CD4-positive, alpha-beta T cell treated with Interferon alpha-2 for 1 hour (primary cell): ENCODE measurements at places on chromosomes 2 and 18.

DNA sequence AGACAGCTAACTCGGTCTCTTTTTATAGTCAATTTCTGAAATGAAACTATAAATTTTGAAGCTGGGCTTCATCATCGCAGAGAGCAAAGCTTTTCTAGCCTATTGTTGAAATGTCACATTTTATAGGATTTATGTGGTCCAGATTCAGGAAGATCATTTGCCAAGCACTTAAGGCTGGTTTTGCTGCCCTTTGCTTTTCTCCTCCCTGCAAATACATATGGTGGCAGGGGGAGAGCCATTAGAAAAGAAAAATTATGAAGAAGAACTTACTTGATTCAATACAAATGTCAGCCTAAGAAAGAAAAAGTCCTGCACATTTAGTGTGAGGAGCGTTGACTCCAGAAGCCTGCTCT is 206.9 kb upstream of the NRP2 start:
- DNase-seq, result no peak

DNA sequence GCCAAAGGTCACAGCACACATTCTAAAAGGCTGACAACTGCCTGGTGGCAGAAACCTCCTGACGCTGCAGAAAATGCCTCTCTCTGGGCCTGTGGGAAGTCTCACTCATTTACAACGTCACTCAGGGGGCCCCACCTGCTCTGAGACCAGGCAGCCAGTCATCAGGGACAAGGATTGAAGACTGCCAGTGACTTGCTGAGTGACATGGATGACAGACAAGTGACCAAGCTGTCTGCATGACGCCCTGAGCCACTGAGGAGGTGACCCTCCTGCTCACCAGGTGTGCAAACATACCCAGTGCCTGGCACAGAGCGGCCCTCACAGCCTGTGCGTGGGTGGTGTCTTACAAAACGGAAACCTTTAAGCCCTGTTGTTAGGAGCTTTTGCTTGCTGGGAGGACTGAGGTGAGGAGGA is 392.4 kb downstream of the TNS1 start:
- DNase-seq, result peak; percentile 6

GRCh38 chr2:221810245-221810644 is 238.1 kb upstream of the EPHA4 start:
- no peak for DNase-seq

GRCh38 chr2:225438248-225438647 is 38.7 kb downstream of the NYAP2 start:
- DNase-seq, result no peak

- no peak for DNase-seq
Measured at GRCh38 chr2:85179541-85179940, 46.3 kb downstream of the TCF7L1 start.

GRCh38 chr2:36512705-36513104 is 85.3 kb downstream of the FEZ2 start:
- no peak for DNase-seq

DNA sequence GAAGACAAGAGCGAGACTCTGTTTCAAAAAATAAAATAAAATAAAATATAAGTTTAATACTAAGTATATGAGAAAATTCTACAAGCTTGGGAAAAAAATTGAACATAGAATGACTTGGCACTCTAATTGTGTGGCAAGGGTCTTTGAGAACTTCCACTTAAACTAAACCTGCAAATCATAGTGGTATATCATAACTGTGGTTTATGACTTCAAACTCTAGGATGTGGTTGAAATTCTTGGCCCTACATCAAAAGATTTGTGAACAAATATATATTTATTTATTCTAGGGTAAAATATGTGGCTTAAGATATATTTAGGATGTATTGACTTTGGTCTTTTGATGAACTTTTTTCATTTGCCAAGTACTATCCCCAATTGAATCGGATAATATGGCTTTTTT is 3.1 kb upstream of the FAM171B start:
- DNase-seq, result no peak

GRCh38 chr2:53129851-53130250 is 637.8 kb upstream of the CHAC2 start:
- DNase-seq, result no peak

GRCh38 chr2:162712598-162712997 is 126.0 kb downstream of the KCNH7 start:
- DNase-seq, result no peak

DNA sequence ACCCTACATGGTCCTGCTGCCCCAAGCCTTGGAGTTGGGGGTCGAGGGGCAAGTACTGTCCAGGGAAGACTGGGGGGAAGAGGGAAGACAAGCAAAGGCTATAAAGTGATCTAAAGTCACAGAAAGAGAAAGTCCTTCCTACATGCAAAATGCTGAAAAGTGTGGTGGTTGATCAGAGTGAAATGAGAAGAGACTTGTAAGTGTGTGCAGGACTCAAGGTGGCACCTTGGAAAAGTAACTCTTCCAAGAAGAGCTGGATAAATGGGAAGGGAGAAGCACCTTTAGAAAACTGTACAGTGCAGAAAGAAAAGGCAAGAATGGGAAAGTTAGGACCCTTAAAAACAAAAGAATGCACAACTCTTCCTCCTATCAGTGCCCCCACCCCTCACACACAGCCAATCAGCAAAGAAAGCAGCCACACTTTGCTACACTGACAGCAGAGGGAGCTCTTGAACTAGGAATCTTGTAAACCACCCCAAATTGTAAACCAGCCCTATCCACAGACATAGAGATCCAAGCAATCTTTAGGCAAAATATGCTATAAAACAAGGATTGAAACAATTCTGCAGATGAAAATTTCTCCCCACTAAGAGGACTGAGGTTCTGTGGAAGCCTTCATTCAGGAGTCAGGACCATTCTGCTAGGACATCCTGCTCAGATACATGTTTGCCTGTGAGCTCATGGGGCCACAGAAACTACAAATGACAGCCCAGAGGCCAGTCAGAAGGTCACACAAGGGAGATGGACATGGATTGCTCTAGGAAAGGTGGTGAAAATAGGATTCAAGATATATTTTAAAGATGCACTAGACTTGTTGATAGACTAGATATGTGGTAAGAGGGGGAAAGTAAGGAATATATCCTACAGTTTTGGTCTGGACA is 146.4 kb downstream of the FTCDNL1 start:
- peak; percentile 37 for DNase-seq

DNA sequence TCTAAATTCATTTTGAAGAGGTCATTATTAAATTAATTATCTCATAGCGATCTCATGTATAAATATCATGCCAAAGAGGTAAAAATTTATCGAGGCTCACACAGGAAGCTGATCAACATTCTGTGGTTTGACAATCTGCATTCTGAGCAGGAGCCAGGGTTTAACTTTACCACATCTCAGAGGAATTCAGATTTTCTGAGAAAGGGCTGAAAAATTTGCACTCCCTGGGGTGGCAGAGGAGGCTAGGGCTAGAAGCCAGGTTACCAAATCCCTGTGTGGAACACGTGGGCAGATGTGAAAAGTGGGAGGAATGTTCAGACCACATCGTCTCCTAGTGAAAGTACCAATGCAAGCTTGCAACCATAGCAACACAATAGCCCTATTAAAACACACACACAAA is 63.5 kb upstream of the CTLA4 start:
- peak; percentile 66 for DNase-seq

GRCh38 chr2:119696494-119697030 is 17.6 kb downstream of the TMEM177 start:
- no peak for DNase-seq

DNA sequence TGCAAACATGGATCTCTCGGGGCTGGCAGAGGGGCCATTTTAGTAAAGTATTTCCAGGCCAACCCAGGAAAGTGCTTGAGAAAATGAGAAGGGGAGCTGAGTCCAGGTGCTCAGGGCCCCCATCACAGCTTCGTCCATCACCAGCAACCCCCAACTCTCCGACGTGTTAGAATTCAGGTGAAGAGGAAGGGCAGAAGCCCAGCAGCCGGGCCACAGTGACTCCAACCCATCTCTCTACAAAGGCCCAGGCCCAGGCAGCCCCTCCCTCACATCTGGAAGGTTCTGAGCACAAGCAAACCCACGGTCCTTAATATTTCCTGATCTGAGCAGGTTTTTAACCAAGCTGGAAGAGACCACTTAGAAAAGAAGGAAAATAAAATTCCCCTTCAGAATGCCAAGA is 34.7 kb upstream of the COL6A3 start:
- DNase-seq, result no peak

GRCh38 chr2:33620-34019 is 12.7 kb downstream of the FAM110C start:
- DNase-seq, result peak; percentile 57

GRCh38 chr18:36376361-36376760 is 78.8 kb downstream of the FHOD3 start:
- no peak for DNase-seq

GRCh38 chr2:88810017-88810416 is 118.5 kb downstream of the RPIA start:
- no peak for DNase-seq

DNA sequence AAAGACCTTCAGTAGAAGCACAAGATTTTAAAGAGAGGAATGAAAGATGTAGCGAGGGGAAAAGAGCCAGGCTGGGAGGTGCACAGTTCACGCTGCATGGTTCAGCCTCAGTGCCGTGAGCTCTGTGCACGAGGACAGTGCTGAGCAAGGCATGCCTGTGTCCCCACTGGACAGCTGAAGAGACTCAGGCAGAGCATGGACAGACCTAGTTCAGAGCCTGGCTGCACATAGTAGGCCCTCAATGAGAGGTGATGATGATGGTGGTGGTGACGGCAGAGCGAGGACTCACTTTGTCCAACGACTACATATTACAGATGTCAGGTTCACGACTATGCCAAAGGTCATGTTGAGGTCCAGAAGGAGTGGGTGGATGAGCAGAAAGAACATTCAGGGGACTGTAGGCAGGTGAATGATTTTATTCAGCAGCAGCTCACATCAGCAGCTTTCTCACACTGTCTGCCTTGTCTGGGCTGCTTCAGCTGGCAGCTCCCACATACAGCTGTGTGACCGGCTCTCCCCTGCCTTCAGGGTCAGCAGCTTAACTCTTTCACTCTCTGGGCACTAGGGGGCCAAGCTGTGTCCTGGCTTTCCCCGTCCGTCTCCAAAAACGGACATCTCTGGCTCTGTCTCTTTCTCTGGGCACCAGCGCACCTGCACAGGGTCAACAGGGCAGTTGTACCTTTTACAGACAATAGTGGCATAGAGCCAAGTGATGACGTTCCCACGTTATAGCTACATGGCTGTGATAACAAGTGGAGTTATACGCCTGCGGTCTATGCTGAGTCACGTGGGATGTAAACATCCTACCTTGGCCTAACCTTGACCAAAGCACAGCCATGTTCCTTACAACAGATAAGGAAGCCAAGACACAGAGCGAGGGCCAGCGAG is 128.8 kb upstream of the MSH6 start:
- DNase-seq, result no peak

- DNase-seq, result no peak
Measured at GRCh38 chr2:108634011-108634410, 85.3 kb upstream of the RANBP2 start.

- peak; percentile 66 for DNase-seq
Measured at GRCh38 chr2:237581751-237582746, 8.5 kb downstream of the RAB17 start.

DNA sequence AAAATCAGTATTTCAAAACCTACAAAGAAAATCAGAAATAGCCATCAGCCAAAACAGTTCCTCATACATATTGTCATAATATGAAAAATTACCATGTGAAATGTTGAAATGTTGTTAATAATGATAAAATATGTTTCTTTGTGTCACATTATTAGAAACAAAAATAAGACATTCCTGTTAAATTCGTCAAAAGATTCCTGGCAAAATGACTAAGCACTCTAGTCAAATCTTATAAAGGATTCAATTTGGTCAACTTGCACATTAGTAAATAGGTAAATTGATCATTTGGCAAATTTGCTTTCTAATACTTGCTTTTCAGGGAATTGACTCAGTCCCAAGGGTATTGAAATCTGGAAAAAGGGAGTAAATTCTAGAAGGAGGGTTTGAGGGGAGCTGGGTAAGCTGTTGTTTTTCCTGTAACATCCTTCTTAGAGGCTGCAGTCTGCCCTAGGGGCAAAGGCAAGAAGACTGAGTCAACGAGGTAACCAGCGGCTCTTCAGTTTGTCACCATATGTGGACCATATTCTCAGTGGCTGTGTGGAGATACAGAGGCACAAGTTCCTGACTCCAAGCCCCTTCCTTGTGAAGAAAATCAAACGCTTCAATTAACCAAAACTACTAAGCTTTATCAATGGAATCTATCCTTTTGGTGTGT is 482.3 kb downstream of the TNS1 start:
- DNase-seq, result no peak

DNA sequence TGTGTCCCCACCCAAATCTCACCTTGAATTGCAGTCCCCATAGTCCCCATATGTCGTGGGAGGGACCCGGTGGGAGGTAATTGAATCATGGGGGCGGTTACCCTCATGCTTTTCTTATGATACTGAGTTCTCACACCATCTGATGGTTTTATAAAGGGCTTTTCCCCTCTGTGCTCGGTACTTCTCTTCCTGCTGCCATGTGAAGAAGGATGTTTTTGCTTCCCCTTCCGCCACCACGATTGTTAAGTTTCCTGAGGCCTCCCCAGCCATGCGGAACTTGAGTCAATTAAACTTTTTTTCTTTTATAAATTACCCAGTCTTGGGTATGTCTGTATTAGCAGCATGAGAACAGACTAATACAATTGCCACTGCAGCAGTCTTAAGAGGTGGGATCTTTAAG is 134.9 kb downstream of the LTBP1 start:
- DNase-seq, result no peak

GRCh38 chr2:68426848-68427579 is 40.1 kb downstream of the FBXO48 start:
- peak; percentile 71 for DNase-seq

GRCh38 chr2:46689993-46690392 is 210.6 kb downstream of the TMEM247 start:
- DNase-seq, result no peak

- DNase-seq, result no peak
Measured at GRCh38 chr2:137799600-137799999, 164.7 kb upstream of the HNMT start.

- no peak for DNase-seq
Measured at GRCh38 chr2:203840655-203841205, 26.8 kb upstream of the CTLA4 start.

DNA sequence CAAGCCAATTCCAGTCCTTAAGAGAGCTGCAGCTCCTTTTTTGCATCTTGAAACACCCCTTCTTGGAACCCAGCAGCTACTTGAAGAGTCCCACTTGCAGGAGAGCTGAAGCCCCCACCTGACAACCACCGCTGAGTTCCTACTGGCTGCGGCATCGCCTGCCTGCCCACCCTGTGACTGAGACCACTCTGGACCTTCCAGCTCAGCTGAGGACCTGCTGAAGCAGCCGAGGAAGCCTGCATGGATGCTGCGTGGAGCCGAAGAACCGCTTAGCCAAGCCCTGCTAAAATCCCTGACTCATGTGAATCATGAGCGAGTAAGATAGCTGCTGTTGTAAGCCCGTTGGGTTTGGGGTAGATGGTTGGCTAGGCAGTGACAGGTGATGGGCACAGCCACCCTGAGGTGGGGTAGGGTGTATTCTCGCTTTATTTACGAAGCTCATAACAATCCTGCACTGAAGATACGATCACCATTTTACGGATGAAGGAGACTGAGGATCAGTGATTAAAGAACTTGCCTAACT is 78.4 kb downstream of the INHBB start:
- DNase-seq, result no peak
